ENCODE measurements at places on chromosomes 2 and 18. TPM values are rescaled to one million over a fixed set of nuclear protein-coding genes. Genes with fewer than 3 reads are reported as not detected.

CCDC150 gene
- 31.8 TPM for total RNA-seq

LOXHD1 gene
- total RNA-seq, result not detected

FAM136A gene
- total RNA-seq, result 76.9 TPM

SPEG gene
- total RNA-seq, result 13.4 TPM

- H3K4me3 ChIP-seq, result no peak overlapping the region
- H3K4me1 ChIP-seq, result no peaks in the 10 kb centered on the region
- H3K27ac ChIP-seq, result no peak overlapping the region
- no peak for DNase-seq
Measured at GRCh38 chr2:208370881-208371633, 35.5 kb upstream of the PTH2R start.

ATP6V1B1 gene
- total RNA-seq, result 4.6 TPM

- H3K36me3 ChIP-seq, result no peaks in the 10 kb centered on the region
- H3K27me3 ChIP-seq, result no peaks in the 10 kb centered on the region
- H3K27ac ChIP-seq, result no peak within 1 kb of the TSS
- peaks cover 14% of the 10 kb centered on the region for H3K4me1 ChIP-seq
Measured at GRCh38 chr2:241508240-241509154, at the start of gene STK25. TSS of gene STK25 (minus strand) at chr2:241508584. CDS start at chr2:241508035, 549 bp downstream.

SPIRE1 gene
- total RNA-seq, result 34.9 TPM

DNA sequence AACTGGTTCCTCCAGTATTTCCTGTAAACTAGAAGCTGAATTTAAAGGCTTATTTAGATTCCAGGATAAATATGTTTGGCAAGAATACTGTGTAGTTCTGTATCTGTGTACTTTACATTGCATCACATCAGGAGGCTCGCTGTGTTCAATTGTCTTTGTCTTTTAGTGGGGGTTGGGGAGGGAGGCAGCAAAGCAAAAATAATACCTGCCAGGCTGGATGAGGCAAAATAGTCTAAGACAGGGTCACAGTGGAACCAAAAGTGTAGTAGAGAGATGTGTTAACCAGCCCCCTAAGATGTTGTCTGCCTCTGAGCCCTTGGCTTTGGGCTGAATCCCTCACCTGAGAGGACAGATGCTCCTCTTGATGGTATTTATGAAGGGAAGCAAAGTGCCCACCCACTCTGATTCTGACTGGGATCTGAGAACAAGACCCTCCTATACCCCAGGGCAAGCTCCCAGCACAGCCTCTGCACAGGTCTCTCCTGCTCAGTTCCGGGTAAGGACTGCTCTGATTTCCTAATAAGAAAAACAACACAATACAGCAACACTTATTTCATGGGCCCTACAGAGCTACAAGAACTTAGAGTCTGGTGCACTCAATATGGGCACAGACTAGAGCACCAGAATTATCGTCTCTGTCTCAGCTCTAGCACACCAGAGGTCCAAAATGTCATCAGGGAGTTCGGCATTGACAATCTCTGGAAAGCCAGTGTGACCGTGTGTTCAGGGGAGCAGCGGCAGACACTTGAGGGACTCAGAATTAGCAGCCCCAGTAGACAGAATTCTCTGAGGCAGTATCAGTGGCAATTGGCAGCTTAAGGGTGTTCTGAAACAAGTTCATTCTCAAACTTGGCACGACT, 7.2 kb upstream of the AFTPH start:
- H3K4me3 ChIP-seq, result peak overlapping the region; percentile 2
- H3K27me3 ChIP-seq, result peaks cover 6% of the 10 kb centered on the region
- peaks cover 5% of the 10 kb centered on the region for H3K36me3 ChIP-seq

DNA sequence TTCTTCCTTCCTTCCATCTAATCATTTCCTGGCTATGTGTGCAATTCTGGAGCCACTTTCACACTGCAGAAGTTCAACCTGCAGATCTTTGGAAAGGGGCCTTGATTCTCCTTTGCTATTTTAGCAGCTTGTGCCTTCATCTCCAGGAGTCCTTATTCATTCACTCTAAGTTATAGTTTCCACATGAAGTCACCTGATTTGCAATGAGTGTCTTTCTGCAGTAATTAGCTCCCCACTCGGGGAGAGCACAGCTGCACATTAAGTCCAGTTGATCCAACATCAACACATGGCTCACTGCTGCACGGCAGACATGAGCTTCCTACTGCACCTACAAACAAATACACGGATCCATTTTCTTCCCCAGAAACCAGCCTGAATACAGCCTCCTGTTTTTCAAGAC, 323.1 kb upstream of the TNP1 start:
- no peak overlapping the region for H3K4me3 ChIP-seq
- H3K27me3 ChIP-seq, result no peaks in the 10 kb centered on the region
- no peak for DNase-seq
- H3K27ac ChIP-seq, result no peak overlapping the region

DNA sequence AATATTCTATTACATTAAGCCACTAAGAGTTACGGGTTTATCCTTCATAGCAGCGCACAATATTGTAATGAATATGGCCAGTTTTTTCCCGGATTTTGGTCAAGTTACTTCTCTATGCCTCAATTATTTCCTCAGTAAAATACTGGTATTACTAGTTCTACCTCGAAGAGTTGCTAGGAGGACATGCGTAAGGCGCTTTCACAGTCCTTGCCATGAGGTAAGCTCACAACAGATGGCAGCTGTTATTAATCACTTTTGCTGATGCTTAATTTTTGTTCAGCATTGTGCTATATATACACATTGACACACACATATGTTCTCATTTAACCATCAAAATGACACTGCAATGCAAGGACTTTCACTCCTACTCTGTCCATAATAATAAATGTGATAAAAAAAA, 101.5 kb downstream of the SCG2 start:
- H3K36me3 ChIP-seq, result no peaks in the 10 kb centered on the region
- no peaks in the 10 kb centered on the region for H3K4me1 ChIP-seq
- H3K4me3 ChIP-seq, result no peak overlapping the region
- no peak for DNase-seq
- no peaks in the 10 kb centered on the region for H3K27me3 ChIP-seq
- no peak overlapping the region for H3K27ac ChIP-seq

DNA sequence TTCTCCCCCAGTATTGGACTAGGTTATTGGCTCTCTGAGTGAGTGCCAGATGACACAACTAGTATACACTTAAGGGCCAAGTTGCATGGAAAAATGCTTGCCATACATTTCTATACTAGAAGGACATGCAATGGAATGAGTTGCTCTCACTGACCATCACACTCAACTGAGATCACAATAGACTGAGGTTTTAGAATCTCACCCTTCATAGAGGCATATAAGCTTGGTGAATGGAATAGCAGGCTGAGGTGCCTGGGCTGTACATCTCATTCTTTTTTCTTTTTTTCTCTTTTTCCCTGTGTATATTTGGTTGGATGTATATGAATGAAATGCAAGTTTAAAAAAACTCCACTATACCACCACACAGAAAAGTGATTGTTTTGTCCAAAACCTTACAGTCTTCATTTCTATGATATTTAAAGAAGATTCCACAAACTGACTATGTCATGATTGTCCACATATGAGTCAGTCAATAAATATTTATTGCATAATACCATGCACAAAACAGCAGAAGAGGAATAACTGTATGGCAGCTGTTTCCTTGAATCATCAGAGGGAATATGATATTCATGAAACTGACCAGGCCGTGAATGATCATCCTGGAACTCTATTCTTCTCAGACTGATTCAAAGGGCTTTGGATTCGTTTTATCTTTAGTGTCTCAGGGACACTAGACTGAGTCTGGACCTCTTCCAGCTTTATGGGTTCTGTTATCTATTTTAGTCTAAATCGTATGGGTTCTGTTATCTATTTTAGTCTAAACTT, 122.6 kb upstream of the STK17B start:
- no peaks in the 10 kb centered on the region for H3K36me3 ChIP-seq
- H3K4me1 ChIP-seq, result no peaks in the 10 kb centered on the region
- no peaks in the 10 kb centered on the region for H3K27me3 ChIP-seq
- DNase-seq, result no peak
- H3K4me3 ChIP-seq, result no peak overlapping the region

Data from neural crest cell (in vitro differentiated cells).